NCI-H460 (cell line): ENCODE measurements at places on chromosomes 11 and 22.

GRCh38 chr22:38881464-38881871, 9.5 kb upstream of the CBX6 start:
- DNase-seq = no peak

DNA sequence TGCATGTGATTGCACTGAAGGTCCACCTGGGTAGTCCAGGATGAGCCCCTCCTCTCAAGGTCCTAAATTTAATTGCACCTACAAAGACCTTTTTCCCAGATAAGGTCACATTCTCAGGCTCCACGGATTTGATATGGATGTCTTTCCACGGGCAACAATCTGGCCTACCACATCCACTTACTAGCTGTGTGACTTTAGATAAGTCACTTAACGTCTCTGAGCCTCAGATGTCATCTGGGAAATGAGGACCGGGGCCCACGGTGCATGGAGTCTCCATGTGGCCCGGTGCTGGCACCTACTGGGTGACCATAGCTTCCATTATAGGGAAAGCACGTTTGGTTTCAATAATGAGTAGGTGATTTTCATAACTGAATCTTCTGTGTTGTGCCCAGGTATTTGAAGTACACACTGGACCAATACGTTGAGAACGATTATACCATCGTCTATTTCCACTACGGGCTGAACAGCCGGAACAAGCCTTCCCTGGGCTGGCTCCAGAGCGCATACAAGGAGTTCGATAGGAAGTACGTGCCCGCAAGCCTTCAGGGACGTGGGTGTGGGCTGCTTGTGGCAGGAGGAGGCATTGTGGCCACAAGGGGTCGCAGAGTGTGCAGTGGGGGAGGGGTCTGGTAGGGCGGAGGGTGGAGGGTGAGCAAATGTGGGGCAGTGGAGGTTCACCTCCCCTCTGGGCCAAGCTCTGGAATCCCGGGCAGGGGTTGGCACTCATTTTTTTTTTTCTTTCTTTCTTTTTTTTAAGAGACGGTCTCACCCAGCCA, 55.7 kb downstream of the ARHGAP8 start:
- peak; percentile 1 for DNase-seq

DNA sequence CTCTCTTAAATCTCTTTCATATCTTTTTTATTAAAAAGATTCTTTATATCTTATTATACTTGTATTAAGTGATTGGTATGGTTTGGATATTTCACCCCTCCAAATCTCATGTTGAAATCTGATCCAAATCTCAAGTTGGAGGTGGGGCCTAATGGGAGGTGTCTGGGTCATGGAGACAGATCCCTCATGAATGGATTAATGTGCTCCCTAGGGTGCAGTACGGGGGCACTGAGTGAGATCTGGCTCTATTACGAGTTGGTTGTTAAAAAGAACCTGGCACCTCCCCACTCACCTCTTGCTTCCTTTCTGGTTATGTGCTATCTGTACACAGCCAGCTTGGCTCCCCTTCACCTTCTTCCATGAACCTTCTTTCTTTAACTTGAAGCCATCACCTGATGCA, 149.6 kb downstream of the CWF19L2 start:
- no peak for DNase-seq

DNA sequence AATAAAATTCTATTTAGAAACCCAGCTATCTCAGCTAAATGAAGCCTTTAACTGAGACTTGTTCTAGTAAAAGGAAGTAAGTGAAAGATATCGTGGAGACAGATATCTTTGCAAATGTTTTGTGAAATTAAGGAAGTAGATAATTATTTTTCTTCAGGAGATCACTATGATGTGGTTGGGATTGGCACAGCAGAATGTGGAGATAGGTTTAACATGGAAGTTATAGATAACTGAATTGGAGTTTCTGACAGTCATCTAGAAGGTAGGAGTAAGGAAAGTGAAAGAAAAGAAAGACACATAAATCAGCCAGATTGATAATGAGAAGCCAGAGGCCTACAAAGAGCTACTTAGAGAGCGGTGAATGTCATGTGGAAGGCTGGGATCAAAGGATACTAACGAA, 4.7 kb upstream of the CASP5 start:
- DNase-seq = no peak

GRCh38 chr11:58471892-58472291, 29.9 kb upstream of the OR5B12 start:
- DNase-seq = no peak

GRCh38 chr11:113477321-113477720, 2.1 kb upstream of the DRD2 start:
- DNase-seq = no peak

DNA sequence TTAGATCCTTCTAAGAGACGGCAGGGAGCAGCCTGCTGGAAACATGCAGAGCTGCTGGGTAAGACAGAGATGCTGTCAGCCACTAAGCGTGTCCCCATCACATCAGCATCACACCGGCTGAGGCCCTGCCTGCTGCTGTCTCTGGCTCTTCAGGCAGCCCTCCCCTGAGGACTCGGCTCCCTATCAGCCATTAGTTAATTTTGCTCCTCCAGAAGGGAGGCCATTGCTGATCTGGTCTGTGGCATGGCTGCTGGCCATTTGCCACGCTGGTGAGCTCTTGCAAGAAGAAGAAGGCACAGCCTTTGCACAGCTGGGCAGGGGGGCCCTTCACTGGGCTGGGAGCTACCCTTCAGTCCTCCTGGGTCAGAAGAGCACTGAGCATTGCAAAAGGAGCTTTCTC, 131.2 kb upstream of the PARVA start:
- DNase-seq = no peak

- DNase-seq = no peak
Measured at GRCh38 chr11:36419791-36420424, 90.2 kb downstream of the TRAF6 start.

DNA sequence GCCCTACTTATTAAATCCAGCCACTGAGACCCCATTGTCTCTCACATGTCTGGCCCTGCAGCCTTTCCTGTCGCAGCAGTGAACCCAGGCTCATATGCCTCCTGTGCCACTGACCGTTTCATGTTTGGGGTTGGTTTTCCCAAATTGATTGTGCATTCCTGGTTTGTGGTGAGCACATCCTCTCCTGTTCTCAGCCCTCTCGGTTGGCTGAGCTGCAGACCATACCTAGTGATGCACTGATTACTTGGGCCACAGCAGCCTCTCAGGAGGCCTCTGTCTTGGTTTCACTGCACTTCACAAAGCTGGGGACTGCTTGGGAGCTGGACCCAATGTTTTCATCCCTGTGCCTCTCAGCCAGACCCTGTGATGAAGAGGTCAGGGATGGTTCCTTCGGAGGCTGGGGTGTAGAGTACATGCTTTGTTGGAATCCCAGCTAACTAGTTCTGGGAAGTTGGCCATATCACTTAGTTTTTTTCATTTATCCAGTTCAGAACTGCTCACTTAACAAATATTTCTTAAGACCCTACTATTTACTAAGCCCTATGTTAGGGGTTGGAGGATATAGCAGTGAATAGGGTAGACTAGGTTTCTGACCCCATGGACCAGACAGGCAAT, 30.9 kb downstream of the PARVA start:
- no peak for DNase-seq

DNA sequence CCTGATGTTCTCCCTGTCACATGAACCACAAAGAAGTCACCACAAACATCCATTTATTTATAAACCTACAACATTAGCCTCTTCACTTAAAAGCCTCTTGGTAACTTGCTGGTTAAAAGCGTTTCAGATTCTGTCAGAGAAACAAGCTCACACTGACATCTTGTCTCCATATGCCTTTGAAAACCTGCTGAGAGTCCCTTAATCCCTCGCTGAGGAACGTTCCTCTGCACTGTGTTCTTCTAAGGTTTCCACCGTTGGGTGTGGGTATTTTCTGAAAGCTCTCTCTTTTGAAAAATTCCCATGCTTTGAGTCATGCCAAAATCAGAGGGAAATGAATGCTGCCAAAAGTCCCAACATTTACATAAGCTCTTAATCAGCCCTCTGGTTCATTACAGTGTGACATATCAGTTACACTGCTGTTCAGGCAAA, 149.8 kb downstream of the CCDC34 start:
- no peak for DNase-seq

- no peak for DNase-seq
Measured at GRCh38 chr11:69599502-69599901, 41.5 kb upstream of the CCND1 start.

DNA sequence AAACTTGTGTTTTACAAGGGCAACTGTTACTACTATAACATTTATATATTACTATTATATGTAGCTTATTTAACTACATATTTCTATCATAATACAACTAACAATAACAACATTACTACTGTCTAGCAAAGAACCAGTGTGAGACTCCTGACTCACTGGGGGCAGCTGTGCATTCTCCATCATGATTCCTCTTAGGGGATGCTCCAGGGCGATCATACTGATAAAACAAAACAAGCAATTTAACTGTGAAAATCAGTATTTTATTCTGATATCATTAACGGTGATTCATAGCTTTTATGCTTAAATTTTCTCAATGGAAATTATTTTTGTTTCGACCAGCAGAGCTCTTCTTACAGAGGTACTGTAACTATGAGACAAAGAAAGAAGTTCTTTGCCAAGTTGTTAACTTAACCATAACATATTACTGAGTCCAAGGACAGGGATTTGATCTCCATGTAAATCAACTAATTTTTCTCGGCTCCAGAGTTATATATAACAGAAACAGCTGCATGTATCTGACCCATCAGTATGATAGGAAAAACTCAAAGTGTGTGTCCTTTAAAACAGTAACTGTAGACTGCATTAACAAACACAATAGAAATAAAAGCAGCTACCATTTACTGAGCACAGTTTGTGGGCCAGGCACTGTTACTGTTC, 24.8 kb upstream of the FNBP4 start:
- no peak for DNase-seq

GRCh38 chr11:62022211-62022610, 54.8 kb upstream of the FTH1 start:
- no peak for DNase-seq

DNA sequence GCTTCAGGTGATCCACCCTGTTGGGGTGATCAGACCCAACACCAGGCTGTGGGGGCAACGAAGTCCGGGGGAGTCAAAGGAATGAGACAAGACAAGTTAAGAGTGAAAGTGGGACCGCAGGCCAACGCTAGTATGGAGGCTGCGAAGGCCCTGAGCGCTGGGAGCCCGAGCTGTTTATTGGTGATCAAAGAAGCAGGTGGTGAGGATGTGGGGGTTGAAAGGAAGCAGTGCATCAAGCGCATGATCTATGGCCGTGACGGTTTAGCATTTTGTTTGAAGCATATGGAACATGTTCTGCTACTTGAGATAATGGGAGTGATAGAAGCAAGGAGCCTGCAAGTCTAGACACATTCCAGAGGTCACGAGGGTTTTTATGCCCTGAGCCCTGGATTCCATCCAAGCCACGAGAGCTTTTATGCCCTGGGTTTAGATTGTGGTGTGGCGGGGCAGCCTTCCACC, 49.5 kb downstream of the MCHR1 start:
- no peak for DNase-seq

DNA sequence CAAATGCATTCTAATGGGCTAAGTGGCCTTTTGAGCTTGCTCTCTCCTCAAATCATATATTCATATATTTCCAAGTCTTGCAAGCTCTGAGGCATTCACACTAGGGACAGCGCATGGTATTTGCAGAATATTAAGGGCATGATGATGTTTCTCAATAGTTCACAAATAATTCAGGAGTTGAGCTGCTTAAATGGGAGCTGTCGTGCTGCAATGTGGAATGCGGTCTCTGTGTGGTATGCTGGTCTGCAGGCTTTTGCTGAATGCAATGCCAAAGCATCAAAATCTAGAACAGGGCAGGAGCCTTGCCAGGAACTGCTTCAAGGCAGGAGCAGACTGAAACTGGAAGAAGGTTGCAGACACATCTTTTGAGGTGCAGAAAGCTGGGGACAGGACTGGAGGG, 1060.0 kb downstream of the TBC1D22A start:
- no peak for DNase-seq

- DNase-seq = no peak
Measured at GRCh38 chr11:2358754-2359442, 18.2 kb upstream of the CD81 start.

GRCh38 chr11:15390857-15391256, 276.1 kb downstream of the INSC start:
- no peak for DNase-seq

- DNase-seq = no peak
Measured at GRCh38 chr11:72423840-72424239, 10.5 kb downstream of the CLPB start.

DNA sequence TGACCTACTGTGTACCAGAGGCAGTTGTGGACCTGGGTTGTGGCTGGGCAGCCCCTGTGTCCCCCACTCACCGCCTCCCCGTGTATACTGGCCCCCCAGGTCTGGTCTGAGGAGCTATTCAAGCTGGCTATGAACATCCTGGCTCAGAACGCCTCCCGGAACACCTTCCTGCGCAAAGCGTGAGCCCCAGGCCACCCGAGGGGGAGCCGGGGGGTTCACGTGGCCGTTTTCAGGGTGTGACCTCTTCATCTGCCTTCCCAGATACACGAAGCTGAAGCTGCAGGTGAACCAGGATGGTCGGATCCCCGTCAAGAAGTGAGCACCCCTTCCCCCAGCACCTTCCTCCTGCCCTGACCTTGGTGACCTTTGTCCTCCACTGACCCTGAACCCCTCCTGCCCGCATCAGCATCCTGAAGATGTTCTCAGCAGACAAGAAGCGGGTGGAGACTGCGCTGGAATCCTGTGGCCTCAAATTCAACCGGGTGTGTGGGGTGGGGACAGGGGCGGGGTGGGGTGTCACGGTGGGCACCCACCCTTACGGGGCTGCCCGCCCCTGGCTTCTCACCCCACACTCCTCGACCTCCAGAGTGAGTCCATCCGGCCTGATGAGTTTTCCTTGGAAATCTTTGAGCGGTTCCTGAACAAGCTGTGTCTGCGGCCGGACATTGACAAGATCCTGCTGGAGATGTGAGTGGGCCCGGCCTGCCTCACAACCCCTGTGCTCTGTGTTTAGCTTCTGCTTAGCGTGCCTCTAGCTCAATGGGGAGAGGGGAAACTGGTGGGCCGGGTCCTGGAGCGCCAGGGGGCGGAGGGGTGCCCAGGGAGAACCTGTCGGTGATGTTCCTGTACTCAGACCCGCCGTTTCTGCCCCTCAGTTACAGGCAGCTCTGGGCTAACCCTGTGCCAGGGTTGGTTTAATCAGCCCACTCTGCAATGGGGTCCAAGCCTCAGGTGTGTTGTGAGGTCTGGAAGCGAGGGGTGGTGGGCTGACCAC, 4.1 kb downstream of the PLCB3 start:
- no peak for DNase-seq

DNA sequence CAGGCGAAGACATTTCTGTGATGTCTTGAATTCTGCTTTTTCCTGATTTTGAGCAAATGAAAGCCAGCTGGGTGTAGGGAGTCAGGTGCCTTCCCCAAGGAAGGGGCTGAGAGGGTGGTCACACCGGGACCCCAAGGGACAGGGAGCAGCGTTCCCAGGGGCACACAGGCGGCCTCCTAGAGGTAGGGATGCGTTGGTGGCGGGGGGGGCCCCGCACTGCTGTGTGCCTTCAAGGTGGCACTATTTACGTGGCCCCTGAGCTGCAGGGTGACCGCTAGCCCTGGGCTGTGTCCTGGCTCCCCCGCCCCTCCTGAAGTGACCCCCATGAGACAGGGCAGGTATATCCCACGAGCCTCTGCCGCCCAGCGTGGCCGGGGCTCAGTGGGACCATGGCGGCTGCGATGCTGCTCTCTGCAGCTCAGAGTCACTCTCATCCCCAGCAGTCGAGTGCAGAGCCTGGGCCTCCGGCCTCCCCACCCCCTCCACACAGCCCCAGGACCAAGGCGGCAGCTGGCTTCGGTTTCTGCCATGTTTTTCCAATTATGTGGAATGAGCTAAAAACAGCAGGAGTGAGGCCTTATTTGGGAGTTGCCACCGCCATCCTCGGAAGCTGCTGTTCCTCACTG, 60.9 kb downstream of the LRP5 start:
- no peak for DNase-seq

GRCh38 chr11:22130462-22131053, 62.3 kb upstream of the ANO5 start:
- no peak for DNase-seq

- DNase-seq = no peak
Measured at GRCh38 chr22:44580176-44581095, 82.4 kb upstream of the RTL6 start.
